ENCODE measurements at places on chromosomes 16 and 17.

DNA sequence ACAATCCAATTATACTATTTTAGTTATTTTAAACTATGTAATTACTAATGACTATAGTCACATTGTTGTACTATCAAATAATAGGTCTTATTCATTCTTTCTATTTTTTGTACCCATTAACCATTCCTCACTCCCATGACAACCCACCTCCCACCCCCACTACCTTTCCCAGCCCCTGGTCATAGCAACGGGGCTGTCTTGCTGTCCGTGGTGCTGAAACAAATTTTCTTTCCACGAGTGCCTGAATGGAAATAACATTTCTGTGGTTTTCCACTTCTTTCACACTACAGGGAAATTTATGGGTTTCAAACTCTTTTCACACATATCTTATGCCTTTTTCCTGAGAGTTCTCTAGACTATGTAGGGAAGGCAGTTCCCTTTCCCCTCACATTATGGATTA lies 326.6 kb downstream of the PHKB start:
- DNase-seq = no peak
- no peak overlapping the region for H3K27ac ChIP-seq
- no peaks in the 10 kb centered on the region for H3K4me1 ChIP-seq
- H3K36me3 ChIP-seq = no peaks in the 10 kb centered on the region
- H3K27me3 ChIP-seq = peaks cover 4% of the 10 kb centered on the region

GRCh38 chr17:42920922-42921321 lies 20.3 kb downstream of the G6PC1 start:
- no peak for DNase-seq
- H3K27me3 ChIP-seq = peaks cover 24% of the 10 kb centered on the region
- H3K27ac ChIP-seq = no peak overlapping the region
- no peak overlapping the region for H3K4me3 ChIP-seq
- no peaks in the 10 kb centered on the region for H3K36me3 ChIP-seq
- H3K4me1 ChIP-seq = peaks cover 2% of the 10 kb centered on the region

GRCh38 chr16:84511831-84512230 lies 7.4 kb upstream of the MEAK7 start:
- peaks cover 93% of the 10 kb centered on the region for H3K4me1 ChIP-seq
- no peaks in the 10 kb centered on the region for H3K27me3 ChIP-seq
- H3K27ac ChIP-seq = peak overlapping the region; percentile 88
- H3K4me3 ChIP-seq = no peak overlapping the region
- no peak for DNase-seq

- DNase-seq = peak; percentile 40
- H3K27ac ChIP-seq = peak overlapping the region; percentile 46
- peaks cover 18% of the 10 kb centered on the region for H3K27me3 ChIP-seq
- H3K36me3 ChIP-seq = no peaks in the 10 kb centered on the region
- H3K4me1 ChIP-seq = peaks cover 29% of the 10 kb centered on the region
- H3K4me3 ChIP-seq = peak overlapping the region; percentile 52
These were observed 806 bp upstream of the CYB561 start for GRCh38 chr17:63446753-63447470.

DNA sequence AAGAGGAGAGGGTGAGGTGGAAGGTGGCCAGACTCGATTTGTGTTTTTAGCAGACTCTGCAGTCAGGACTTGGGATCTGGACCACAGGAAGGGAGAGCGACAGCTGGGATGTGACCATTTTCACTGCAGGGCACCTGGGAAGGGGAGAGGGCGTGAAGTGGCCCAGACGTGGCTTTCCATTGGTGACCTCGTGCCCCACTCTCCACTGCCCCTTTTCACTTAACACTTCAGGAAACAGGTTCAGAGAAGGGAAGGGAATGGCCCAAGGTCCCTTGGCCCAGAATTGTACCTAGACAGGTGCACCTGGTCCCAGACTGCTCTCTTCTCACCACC lies 22.9 kb upstream of the MPRIP start:
- no peaks in the 10 kb centered on the region for H3K27me3 ChIP-seq
- peaks cover 22% of the 10 kb centered on the region for H3K4me1 ChIP-seq
- no peak overlapping the region for H3K4me3 ChIP-seq
- H3K36me3 ChIP-seq = no peaks in the 10 kb centered on the region
- no peak for DNase-seq
- no peak overlapping the region for H3K27ac ChIP-seq

DNA sequence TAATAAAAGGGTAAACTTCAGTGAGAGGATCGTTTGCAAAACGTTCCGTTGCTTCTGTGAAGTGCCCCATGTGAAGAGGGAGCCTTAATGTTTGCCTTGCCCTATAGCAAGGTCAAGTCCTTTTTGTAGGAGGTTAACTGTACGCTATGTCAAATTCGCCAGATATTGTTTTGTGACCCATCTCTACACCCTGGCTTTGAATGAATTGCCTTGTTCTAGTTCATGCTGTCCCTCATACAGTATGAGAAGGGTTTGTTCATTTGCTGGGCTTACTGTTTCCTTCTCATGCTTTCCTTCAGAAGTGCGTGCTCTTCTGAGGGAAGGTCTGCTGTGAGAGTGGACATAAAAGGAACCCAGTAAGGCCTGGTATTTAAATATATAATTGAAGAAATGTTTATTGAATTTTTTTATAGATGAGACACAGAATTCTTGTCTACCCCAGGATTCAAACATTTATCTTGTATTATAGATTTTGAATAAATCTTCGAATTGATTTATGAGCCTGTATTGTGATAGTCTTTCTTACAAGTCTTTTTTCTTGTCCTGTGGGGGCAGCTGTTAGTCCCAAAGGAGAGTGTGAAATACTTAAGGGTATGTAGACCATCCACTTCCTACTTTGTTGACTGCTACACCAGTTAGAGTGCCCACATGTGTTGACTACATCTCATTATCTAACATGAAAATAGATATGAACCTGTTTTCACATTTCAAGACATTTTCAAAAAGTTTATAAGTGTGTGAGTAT lies 1.7 kb downstream of the MAP3K3 start:
- DNase-seq = no peak
- H3K27ac ChIP-seq = no peak overlapping the region
- no peaks in the 10 kb centered on the region for H3K36me3 ChIP-seq
- peaks cover 32% of the 10 kb centered on the region for H3K4me1 ChIP-seq
- peak overlapping the region; percentile 96 for H3K4me3 ChIP-seq

DNA sequence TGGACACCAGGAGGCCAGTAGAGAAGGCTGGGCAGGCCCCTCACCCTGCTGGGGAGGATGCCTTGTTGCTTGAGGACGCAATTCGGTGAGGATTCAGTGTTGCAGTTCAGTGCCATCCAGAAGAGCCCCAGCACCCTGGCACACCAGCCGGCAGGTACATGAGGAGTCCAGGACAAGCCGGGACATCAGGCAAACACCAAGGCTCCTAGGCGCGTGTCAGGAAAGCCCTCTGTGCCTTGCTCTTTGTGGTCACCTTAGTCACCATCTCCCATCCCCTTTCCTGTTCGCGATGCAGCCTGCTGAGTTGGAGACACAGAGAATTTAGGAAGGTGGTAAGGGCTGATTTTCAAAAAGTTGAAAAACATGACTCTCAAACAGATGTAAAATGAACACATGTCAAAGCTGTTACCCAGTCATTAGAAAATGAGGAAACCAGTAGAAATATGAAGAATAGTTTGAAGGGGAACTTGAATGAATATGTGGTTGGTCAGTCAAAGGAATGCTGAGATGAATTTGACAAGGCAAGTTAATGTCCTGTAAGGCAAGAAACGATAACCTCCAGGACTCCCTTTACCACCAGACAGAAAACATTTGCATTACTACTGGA lies 2.3 kb upstream of the NCBP3 start:
- peaks cover 11% of the 10 kb centered on the region for H3K36me3 ChIP-seq
- no peak for DNase-seq
- H3K27ac ChIP-seq = no peak overlapping the region

DNA sequence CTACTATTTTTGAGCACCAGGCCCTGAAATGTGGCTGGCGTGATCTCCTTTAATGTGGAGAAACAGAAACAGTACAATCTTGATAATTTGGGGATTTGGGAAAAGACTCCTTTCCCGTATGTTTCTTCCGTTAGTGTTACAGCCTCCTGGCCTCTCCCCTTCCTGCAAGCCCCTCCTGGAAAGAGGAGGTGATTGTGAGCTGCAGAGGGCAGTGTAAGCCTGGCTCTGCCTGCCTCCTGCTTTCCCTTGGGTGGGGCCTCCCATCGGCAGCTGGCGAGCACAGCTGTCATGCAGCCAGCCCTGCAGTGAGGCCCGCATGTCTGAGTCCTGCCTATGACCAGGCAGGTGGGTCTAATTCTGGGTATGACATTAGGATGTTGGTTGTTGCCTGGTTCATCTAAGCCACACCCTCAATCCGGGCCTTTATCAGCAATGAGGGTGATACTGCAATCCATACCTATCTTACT lies 48.7 kb upstream of the WSB1 start:
- peak; percentile 62 for DNase-seq
- H3K36me3 ChIP-seq = no peaks in the 10 kb centered on the region
- H3K27ac ChIP-seq = no peak overlapping the region

GRCh38 chr16:12111819-12112218 lies 135.3 kb downstream of the SNX29 start:
- no peaks in the 10 kb centered on the region for H3K27me3 ChIP-seq
- no peaks in the 10 kb centered on the region for H3K4me1 ChIP-seq
- DNase-seq = no peak
- no peak overlapping the region for H3K4me3 ChIP-seq

DNA sequence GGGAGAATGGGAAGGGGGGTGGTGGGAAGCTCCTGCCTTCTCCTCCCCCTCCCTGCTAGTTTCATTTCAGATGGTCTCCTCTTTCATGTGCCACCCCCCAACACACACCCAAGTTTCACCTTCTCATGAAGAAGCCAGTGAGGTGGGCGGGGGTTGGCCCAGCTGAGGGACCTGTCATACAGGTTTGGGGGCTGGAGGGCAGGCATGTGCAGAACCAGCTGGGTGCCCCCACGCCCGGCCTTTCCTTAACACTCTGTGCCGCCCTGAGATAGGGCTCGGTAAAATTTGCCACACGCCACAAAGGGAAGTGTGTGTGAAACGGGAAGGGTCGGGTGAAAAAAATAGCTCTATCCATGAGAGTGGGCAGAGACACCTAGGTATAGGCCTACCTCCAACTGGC lies 57.4 kb downstream of the PIPOX start:
- no peak overlapping the region for H3K4me3 ChIP-seq
- peaks cover 7% of the 10 kb centered on the region for H3K4me1 ChIP-seq
- H3K27ac ChIP-seq = no peak overlapping the region

- H3K27me3 ChIP-seq = peaks cover 7% of the 10 kb centered on the region
- no peak overlapping the region for H3K27ac ChIP-seq
- H3K4me3 ChIP-seq = no peak overlapping the region
- DNase-seq = no peak
- H3K4me1 ChIP-seq = peaks cover 8% of the 10 kb centered on the region
These were observed 2.4 kb upstream of the SLC5A10 start for GRCh38 chr17:18949566-18949965.

DNA sequence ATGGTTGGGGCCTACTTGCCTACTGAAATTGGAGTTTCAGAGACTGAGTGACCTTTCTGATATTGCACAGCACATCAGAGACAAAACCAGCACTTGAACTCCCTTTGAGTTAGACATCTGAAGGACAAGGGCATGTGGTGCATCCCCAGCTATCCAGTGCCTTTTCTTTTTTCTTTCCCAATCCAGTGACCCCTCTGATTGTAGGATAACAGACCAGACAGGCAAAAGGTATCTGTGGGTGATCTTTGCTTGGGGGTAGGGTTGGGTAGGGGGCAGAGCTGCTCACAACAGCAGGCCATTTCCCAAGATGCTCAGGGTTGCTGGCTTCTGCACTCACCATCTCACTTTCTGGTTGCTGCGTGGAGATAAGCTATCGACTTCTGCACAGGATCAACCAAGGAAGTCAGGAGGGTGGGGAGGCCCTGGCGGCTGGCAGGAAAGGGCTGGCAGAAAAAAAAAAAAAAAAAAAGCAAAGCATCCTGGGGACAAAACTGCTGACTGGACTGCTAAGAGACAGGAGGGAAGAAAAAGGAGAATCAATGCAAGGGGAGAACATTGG lies 42.2 kb downstream of the HOXB1 start:
- H3K4me3 ChIP-seq = no peak overlapping the region
- no peak overlapping the region for H3K27ac ChIP-seq
- DNase-seq = no peak
- H3K4me1 ChIP-seq = peaks cover 48% of the 10 kb centered on the region
- peaks cover 11% of the 10 kb centered on the region for H3K27me3 ChIP-seq

DNA sequence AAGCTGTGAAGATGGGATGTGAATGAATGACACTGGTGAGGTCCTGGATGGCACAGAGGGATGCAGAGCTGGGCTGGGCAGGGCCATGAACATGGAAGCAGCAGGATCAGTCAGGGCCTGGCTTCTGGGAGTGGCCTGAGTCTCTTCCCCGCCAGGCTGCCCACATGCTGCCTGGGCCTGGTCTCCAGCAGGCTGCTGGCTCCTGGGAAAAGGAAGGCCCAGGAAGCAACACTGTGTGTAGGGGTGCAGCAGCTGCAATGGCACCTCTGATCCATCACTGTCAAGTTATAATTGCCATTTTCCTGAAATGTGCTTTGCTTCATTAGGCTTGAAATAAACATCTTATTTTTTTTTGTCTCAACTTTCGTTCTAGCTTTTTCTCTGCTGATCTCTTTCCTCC lies 260.2 kb upstream of the N4BP1 start:
- H3K27ac ChIP-seq = no peak overlapping the region
- no peaks in the 10 kb centered on the region for H3K4me1 ChIP-seq
- no peaks in the 10 kb centered on the region for H3K36me3 ChIP-seq
- DNase-seq = no peak
- no peak overlapping the region for H3K4me3 ChIP-seq

- no peak overlapping the region for H3K4me3 ChIP-seq
- H3K36me3 ChIP-seq = no peaks in the 10 kb centered on the region
- H3K27ac ChIP-seq = no peak overlapping the region
- DNase-seq = no peak
These were observed 23.5 kb upstream of the NXPH3 start for GRCh38 chr17:49552070-49552751.

- peak overlapping the region; percentile 71 for H3K4me3 ChIP-seq
- no peak overlapping the region for H3K27ac ChIP-seq
- H3K4me1 ChIP-seq = peaks cover 42% of the 10 kb centered on the region
- H3K36me3 ChIP-seq = no peaks in the 10 kb centered on the region
These were observed 2.6 kb upstream of the HOXB5 start for GRCh38 chr17:48596000-48596734.

GRCh38 chr16:81520151-81520470 lies 75.5 kb downstream of the CMIP start:
- peak overlapping the region; percentile 92 for H3K27ac ChIP-seq
- DNase-seq = no peak
- H3K27me3 ChIP-seq = no peaks in the 10 kb centered on the region
- H3K4me1 ChIP-seq = peaks cover 74% of the 10 kb centered on the region
- H3K4me3 ChIP-seq = peak overlapping the region; percentile 64
- peaks cover 42% of the 10 kb centered on the region for H3K36me3 ChIP-seq
